Spinal cord (tissue), 10 donors: ENCODE measurements at places on chromosomes 6 and 20.

DNA sequence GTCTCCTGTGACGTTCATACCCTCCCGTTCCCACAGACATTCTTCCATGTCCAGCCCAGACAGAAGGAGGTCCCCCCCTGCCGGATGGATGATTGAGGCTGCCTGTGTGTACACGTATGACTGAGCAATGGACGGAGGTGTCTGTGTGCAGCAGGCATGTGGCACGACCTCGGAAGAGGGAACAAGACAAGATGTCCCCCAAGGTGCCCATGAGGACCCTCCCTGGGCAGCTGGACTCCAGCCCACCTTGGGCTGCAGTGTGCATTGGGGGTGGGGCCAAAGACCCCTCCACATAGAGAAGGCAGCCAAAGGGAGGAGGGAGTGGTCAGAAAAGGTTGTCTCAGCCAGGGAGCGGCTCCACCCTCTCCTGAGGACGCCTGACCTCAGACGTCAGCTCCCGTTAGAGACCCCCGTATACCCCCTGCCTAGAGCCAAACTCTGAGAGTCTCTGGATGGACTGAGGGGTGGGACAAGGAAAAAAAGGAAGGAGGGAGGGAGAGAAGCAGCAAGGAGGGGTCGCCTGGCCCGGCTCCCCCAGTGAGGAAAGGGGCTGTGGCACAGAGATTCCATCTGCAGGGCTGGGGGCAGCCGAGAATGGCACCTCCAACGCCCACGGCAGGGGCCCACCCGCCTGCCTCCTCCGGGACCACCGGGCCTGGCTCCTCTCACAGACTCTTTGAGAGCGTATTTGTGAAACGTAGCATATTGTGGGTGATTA, 92.9 kb upstream of the BHLHE23 start:
- no peak for DNase-seq

GRCh38 chr20:49484180-49485140, 2.0 kb upstream of the KCNB1 start:
- DNase-seq = peak; percentile 46

GRCh38 chr6:139154881-139155547, 20.1 kb downstream of the HECA start:
- DNase-seq = no peak

GRCh38 chr6:15352845-15353244, 107.0 kb downstream of the JARID2 start:
- DNase-seq = no peak

- peak; percentile 77 for DNase-seq
Observed at GRCh38 chr20:37627060-37627766, 66.6 kb upstream of the CTNNBL1 start.

- DNase-seq = no peak
Observed at GRCh38 chr6:25017932-25018567, 82.3 kb upstream of the RIPOR2 start.

DNA sequence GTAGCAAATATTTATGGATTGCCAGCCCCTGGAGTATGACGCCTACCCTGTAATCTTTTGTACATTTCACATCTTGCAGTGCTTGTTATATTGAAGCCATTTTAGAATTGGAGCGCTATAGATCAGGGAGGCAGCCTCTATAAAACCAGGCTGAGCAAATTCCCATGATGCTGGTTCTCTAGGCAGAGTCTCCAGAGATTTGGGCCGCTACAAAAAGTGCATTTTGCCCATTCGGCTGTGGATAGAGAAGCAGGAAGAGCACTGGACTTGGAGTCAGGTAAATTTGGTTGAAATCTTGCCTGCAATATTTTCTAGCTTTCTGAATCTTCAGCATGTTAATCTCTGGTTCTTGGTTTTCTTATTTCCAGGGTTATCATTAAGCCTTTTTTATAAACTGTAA, 2.0 kb downstream of the YWHAB start:
- no peak for DNase-seq

GRCh38 chr6:118350881-118351430, 197.1 kb upstream of the PLN start:
- no peak for DNase-seq

DNA sequence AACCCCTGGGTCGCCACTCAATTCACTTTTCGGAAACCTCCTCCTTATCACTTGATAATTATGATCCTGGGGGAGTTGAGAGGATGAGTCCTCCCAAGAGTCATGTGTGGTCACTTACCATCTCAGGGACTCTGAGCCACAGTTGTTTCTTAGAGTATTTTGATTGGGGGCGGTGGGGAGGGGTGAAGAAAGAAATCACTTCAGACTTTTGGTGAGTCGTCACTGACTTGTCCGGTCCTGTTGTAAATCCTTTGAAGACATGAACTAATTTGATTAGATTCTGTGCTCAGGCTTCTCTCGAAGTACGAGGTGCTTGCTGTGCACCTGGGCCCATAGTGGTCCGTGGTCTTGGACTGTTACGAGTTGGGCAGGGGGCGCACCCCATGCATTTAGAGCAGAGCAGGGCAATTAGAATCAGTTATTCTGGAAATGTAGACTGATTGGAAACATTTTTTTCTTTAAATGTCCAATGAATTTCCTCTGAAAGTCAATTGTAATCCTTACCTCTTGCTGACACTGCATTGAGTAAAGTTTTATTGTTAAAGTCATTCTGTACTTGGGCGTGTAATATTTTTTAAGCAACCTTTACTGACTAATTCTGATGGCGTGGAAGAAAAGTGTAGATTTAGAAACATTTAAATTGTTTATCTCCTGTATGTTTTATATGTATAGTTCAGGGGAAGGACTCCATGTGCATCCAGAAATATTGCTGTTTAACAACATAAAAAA, 173.4 kb downstream of the SLC16A10 start:
- no peak for DNase-seq

- DNase-seq = no peak
Observed at GRCh38 chr6:133034509-133035206, 206.5 kb upstream of the EYA4 start.

DNA sequence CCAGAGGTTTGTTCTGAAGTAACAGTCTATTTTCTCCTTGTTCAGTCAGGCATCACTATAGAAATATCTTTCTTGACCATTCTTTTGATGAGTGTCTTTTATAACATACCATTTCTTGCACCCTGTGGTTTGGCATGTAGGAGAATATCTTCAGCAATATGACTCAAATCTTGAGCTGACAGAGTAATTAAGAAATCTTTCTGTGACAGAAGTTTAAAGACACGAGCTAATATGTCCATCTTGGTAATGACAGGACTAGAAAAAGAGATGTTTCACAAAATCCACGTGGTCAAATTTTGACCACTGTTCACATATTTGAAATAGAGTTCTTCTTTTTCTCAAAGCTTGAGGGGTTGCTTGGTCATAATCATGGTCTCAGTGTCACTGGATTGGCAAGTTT, 149.9 kb downstream of the MYB start:
- no peak for DNase-seq

- DNase-seq = no peak
Observed at GRCh38 chr6:154916857-154917256, 78.3 kb upstream of the TIAM2 start.

DNA sequence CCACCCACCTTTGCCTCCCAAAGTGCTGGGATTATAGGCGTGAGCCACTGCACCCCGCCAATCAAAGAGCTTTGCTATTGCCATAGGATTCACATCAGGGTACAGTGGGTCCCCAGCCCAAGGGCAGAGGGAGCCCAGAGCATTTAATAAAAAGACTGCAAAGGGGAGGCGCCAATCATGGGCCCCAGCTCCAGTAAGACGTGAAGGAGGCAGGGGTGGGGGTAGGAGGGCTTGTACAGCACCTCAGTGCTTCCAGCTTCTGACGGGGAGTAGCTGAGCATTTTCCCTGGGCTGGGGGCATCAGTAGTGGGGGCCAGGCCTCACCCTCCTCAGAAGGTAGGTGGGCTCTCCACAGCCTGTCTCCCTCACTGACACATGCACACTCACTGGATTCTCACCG, 1.5 kb downstream of the ADA start:
- DNase-seq = no peak

- peak; percentile 71 for DNase-seq
Observed at GRCh38 chr20:33299111-33299603, 16.1 kb downstream of the BPIFB1 start.

DNA sequence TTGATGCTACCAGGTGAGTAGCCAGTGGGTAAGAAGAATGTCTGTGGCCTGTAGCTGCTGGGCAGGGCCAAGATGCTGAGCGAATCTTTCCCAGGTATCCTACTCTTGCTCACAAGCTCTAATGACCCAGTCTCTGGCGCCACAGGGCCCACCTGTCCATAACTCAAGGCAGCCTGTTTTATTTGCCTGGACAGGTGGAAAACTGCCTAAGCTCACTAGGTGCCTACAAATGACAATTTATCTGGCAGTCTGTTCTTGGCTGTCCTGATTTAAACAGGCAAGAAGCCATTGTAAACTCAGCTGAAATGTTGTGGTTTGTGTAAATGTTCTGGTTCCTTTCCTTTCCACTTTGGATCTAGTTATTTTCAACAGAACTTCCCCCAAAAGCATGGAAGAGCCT, 113.3 kb downstream of the TCP11 start:
- no peak for DNase-seq

DNA sequence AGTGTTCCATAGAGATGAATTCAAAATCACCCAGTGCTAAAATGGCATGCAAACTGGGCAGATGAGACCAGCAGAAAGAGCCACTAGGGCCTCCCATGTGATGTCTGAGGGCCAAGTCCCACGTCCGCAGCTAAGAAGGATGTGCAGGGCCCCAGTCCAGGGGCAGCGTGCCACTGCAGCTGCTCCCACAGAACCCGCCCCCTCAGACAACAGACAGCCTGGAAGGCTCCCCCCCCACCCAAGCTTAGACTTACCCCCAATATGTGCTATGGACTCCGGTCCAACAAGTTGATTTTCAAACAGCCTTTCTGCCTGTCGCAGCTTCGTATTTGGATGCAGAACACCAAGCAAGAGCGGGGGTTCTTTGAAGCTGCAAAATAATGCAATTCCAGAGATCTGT, 14.0 kb downstream of the APMAP start:
- DNase-seq = no peak

GRCh38 chr6:30206799-30207618, 6.2 kb downstream of the TRIM26 start:
- DNase-seq = no peak

DNA sequence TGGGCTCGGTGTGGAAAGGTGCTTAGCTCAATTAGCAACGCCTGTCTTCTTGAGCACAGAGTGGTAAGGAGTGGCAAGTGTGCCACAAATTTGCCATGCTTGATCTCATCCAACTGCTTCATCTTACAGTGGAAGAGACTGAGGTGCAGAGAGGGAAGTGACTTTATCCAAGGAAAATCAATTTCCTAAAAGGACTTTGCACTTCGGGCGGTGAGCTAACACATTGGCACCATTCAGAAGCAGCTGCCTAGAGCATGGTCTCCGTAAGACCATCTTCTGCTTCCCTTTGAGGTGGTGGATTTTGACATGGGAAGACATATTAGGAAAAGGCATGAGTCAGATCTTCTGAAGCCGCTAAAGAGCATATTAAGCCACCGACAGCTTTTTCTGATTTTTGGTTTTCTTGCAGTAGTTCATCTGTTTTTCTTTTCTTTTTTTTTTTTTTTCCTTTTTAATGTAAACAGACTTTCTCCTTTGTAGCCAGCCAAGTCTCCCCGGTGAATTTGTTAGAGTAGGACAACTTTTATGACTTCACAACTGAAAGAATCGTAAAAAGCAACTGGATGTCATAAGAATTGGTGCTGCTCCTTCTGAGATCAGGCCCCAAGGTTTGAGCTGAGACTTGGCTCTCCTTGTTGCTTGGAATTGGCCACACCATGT, 273.2 kb downstream of the CDC5L start:
- no peak for DNase-seq

GRCh38 chr6:169896826-169897456, 145.5 kb downstream of the ERMARD start:
- DNase-seq = no peak

DNA sequence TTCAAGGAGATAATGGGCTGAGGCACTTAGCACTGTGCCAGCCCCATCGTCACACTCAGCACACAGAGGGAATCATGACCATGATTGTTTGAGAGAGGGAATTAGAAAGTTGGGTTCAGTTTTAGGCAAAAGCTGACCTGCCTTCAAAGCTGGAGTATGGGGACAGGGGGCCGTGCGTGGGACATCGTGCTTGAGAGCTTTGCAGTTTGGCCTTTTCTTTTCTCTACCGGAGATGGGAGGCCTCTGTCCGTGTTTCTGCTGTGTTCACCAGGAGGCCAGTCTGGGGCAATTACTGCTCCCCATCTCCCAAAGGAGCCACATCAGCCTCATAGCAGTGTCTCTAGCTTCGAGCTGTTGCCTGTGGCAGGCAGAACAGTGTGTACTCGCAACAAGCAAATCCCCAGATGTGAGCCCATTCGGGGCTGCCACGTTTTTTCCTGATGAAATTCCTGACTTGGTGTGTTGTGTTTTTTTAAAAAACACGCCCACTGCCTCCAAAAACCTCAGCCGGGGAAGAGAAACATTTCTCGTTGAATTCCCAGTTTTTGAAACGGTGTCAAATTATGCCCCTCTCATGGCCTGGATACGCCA, 20.2 kb downstream of the EYA2 start:
- no peak for DNase-seq

DNA sequence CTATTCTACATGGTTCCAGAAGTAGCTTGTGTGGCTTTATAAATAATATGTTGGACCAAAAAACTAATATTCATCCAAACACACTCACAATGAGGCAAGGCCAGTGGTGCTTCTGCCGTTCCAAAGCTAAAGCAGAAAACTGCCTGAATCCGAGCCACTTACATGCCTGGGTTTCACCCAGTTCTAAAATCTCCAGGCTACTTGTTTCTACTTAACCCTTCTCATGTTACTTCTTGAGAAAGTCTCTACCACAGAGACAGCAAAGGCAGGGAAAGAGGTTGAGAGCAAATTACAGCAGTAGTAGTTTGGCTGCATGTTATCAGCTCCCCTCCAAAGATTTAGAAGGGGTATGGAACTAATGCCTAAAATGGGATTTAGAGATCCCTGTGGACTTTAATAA, 62.0 kb downstream of the FAXC start:
- DNase-seq = no peak

DNA sequence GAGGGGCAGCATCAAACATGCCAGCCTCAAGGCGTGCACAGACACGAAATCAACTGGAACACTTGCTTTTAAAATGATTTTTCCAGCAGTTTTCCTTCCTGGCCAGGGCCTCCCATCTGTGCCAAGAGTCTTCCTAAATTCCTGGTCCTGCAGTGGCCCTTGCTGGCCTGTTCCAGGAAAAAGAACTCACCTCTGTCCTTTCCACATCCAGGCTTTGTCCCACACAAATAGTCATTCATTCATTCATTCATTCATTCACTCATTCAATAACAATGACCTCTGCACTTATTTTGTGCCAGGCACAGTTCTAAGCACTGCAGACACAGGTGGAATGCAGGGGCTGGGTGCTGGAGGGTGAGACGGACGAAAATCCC, 89.0 kb upstream of the CCDC167 start:
- DNase-seq = no peak

GRCh38 chr6:6366803-6367202, 46.3 kb upstream of the F13A1 start:
- peak; percentile 66 for DNase-seq

DNA sequence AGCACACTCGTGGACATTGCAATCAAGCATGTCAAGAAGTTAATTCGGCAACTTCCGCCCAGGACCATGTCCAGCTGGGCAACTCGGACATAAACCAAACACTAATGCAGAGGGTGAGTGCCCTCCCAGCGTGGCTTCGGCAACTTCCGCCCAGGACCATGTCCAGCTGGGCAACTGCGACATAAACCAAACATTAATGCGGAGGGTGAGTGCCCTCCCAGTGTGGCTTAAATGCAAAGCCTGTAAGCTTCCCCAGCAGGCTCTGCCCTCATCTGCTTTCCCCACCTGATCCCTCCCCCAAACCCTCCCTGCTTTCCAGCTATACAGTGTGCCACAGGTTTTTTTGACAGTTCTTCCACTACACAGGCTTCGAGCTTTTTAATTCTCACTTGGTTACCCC, 143.4 kb downstream of the PXDC1 start:
- DNase-seq = no peak

GRCh38 chr20:24576447-24576846, 107.0 kb downstream of the SYNDIG1 start:
- no peak for DNase-seq
